ENCODE measurements at places on chromosomes 1 and 21.

GRCh38 chr1:225437710-225438437 is 10.0 kb upstream of the LBR start:
- no peak for DNase-seq

DNA sequence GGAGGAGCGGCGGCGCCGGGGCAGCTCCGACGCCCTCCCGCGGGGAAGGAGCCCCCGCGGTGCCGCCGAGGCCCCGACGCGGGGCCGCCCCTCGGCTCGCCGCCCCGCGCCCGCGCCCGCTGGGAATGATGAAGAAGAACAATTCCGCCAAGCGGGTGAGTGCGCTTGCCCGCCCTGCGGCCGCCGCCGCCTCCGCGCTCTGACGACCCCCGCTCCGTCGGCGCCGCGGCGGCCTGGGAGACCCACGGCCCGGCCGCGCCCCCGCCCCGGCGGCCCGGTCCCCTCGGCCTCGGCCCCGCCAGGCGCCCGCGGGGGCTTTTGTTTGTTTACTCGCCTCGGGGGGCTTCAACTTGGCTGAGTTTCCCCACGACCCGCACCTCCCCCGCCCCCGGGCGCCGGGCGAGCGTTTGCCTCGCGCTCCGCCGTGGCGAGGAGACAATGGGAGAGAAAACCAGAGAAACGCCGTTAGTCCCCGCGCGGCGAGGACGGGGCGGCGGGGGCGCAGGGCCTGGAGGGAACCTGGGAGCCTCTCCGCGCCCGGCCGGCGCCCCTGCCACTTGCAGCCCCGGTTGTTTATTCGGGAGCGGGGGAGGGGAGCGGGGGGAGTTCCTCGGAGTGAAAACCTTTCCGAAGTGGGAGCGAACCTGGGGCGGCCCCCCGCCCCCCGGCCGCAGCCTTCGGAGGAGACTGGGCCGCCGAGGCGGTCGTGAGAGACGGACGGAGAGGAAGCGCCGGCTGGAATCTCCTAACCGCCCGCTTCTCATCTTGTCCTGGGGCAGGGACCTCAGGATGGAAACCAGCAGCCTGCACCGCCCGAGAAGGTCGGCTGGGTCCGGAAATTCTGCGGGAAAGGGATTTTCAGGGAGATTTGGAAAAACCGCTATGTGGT is 661 bp downstream of the PLEKHO1 start:
- DNase-seq, result no peak

- DNase-seq, result no peak
Measured at GRCh38 chr1:65156910-65157545, 9.0 kb downstream of the AK4 start.

- DNase-seq, result no peak
Measured at GRCh38 chr1:25041916-25042315, 111.8 kb upstream of the RUNX3 start.

DNA sequence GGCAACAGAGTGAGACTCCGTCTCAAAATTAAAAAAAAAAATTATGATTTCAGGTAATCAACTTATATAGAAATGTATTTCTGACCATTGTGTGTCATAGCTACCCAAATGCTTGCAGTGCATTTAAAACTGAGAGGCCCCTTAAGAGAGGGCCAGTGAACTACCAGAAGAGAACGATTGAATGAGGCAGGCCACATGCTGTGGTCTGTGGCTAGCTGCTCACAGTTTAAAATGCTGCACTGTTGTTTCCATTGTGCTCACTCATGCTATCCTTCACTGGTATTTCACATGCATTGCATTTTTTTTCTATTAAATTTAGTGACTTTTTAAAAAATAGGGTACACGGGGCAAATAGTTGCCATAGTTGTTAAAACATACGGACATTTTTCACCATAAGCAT is 26.0 kb downstream of the CHML start:
- DNase-seq, result no peak

DNA sequence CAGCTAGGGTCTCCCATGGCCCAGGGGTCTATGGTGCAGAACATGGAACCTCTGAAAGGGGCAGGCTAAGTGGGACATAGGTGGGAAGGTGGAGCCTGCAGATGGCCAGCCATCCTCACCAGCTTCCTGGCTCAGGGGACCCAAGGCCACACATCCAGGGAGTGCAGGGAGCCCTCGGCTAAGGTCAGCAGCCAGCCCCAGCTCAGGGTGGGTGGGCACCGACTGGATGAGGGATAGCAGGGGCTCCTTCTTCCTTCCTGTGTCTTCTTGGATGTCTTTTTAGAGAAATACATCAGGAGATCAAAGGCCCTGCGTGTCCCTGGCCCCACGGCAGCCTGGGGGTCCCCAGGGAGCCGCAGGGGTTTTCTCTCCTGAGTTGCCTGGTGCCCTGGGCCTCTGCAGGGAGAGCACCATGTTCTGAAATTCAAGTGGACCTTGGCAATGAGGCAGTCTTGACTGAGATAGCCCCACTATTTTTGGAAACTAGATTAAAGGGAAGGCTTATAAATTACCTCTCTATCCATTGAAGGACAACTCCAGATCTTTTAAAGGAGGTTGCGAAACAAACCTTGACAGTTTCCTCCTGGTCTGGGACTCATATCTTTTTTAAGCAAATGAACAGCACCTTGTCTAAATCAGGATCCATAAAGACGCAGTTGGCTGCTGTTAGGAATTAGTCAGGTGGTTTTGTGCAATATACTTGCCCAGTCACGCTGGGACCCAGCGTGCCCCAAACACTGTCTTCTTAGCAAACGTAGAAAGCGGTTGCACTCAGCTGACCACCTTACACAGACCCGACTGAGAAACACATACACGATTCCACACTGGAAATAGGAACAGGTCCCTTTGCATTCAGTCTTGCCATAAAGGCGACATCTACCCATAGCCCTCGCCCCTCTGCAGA is 242.3 kb downstream of the TOMM20 start:
- no peak for DNase-seq

- DNase-seq, result peak; percentile 89
Measured at GRCh38 chr1:199691540-199691939, 336.0 kb upstream of the NR5A2 start.

DNA sequence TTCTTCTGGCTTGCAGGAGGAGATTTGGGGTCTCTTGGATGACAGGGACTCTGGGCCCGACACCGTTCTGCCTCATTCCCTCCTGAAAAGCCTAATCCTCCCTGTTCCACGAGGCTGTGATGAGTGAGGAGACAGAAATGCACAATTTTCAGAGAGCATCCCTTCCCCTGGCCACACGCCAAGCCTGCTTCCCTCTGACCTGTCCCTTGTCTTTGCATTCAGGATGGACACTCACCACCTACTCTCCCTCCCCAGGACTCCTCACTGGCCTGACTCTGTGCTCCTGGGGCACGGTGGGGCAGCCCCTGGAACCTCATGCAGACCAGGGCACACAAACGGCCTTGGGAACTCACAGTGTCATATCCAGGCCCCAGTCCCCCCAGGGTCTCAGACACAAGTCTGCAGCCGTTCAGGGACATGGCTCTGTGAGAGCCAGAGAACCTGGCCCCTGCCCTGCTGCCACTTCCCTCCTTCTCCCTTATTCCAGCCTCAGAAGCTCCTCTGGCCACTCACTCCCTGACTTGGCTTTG is 3.5 kb upstream of the PRAMEF12 start:
- DNase-seq, result no peak

DNA sequence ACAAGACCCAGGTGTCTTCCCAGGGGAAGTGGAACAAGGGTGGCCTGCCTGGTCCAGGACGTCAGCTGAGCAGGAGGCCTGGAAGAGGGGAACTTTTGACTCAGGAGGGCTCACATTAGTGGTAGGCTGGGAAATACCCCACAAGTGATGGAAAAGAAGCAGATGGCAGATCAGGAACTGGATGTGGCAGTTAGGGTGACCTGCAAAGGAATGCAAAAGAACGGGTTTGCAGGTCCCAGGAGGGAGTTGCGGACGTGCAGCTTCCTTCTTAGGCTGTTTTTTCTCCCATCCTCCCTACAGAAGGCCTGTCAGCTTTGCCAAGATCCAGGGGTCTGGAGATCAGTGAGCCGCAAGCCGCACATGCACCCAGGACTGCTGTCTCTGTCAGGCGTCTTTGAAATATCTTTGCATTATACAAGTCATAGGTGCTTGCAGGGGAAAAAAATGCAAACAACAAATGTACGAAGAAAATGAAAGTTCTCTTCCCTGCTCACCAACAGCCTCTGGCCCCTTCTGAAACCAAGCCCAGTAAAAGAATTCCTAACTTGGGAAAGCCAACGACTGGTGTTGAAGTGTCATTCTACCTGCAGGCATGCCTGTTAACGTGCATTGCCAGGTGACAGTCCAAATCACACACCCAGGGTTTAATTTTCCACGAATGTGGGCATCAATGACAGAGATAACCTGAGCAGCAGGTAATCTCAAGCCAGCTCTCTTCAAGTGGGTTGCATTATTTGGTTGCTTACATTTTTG is 34.4 kb downstream of the NENF start:
- DNase-seq, result no peak

GRCh38 chr1:228281631-228282328 is 73.9 kb downstream of the OBSCN start:
- DNase-seq, result no peak

DNA sequence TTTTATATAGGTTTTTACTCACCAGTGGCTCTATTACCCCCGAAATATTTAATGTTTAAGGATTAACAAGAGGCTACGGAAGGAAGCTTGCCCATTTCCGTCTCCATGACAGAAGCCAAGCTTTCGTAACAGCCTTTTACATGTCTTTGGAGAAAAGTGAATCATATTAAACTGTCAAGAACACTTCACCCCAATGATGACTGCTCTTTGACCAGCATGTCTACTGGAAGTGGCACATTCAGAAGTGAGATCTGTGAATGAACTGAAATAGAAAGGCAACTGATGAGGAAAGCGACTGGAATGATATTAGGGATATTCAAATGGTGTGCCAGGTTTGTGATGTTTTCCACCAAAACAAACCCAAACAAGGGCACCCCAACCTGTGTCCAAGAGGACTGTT is 8.5 kb upstream of the PRDM15 start:
- DNase-seq, result no peak

- no peak for DNase-seq
Measured at GRCh38 chr1:18651713-18652112, 21.1 kb downstream of the PAX7 start.

DNA sequence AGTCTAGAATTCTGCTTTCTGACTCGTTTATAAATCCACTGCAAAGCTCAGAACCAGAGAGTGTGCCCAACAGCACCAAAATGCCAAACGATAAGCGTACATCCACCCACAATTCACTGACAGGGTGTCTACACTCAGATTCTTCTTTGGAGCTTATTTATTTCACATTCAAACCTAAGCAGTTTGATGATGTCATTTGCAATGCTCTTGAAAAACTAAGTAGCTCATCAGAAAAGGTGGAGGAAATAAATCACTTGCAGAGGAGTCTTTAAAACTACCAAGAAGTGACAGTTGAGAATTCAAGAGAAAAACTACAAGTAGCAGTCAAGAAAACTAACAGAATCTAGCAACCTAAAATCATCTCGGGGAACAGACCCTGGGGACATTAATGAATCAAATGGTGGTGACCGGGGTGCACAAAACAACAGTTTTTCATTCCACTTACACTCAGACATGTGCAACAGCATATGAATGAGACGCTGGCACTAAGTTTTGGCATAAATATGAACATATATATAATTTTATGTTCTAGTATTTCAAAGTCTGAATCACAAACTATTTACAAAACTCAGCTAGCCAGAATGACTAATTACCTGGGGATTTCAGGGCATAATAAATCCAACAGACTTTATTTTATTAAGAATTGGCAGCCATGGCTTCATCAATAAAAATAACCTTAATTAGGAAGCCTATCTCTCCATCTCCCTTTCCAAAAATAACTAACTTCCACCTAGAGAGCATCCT is 119.4 kb downstream of the SIPA1L2 start:
- DNase-seq, result peak; percentile 48

GRCh38 chr1:5191470-5191869 is 537.1 kb downstream of the AJAP1 start:
- no peak for DNase-seq

DNA sequence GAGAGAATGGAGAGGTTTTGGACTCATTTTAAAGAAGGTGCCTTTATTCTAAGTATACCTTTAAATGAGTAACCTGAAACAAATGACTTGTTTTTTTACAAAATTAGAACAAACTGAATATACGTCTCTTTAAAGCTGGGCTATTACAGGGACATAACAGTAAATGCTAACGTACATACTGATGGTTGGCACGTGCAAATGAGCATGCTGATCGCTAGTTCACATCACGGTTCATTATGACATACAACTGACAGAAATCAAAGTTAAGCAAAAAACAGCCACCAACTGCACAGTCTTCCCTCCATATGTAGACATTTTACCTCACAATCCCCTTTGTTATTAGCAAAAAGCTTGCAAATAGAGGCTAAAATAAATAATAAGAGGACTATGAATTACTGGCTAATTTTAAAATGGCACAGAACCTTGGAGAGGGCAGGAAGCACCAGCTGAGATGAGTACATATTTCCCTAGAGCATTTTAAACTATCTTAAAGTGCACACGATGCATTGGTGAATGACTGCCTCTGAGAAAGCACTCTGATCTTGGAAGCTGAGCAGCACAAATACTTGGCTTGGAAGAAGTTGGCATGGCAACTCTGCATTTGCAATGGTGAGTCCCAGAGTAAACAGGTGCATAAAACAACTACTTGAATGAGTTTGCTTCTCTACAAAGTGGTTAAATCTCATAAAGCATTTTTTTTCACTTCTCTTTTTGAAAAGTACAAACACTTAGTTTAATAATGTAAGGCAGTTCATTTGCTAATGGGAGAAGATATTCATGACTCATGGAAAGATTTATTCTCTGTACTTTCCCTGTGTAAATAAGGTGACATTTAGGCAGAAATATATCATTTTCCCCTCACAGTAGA is 204.7 kb downstream of the LHX8 start:
- DNase-seq, result no peak

DNA sequence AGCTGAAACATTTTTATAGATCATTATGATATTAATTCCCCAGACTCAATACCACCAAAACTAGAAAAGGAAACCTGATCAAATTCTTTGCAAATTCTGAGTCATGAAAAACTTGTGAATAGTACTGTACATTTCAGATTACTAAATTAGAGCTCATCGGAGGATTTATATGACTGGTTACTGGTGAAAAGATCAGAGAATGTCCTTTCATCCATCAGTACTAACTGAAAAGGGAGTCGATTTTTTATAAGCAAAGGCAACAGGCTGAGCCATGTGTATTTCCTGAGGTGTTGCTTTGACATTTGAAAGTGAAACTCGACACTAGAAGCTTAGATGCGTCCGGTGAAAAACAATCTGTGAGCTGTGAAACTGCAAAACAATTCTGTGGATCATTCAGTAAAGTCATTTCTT is 155.7 kb downstream of the TNFSF18 start:
- no peak for DNase-seq

DNA sequence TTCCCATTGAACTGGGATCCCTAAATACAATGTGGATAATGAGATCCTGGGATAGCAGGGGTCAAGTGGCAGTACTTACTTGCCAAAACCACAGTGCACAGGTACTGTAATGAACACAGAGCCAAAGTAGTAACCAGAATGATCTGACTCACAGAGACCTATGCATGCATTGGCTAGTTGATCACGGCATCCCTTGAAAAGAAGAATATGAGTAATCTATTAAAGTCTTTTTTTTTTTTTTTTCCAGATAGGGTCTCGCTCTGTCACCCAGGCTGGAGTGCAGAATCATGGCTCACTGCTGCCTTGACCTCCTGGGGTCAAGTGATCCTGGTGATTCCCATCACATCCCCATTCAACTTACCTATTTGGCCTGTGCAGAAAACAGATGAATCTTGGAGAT is 29.4 kb upstream of the EIF4G3 start:
- no peak for DNase-seq

- DNase-seq, result no peak
Measured at GRCh38 chr1:22553991-22554522, 9.2 kb upstream of the EPHA8 start.

Data from kidney glomerular epithelial cell (primary cell).